HL-60 (cell line): ENCODE measurements at places on chromosomes 1 and 21.

DNA sequence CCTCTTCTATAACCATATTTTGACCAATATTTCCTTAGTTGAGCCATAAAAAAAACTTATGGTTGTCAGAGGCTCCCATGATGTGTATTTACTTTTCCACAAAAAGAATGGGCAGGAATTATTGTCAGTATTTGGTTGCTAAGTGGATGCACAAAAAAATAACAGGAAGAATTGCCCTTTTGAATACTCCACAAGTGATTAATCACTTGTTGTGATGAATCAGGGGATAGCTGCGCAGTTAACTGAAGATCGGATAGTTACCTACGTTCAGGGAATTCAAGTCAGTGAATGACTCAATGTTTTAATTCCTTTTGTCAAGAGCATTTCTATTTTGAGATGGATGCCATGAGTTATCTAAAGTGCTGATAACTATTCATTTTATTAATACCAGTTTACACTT is 785.2 kb upstream of the B3GALT2 start:
- no peak for DNase-seq

DNA sequence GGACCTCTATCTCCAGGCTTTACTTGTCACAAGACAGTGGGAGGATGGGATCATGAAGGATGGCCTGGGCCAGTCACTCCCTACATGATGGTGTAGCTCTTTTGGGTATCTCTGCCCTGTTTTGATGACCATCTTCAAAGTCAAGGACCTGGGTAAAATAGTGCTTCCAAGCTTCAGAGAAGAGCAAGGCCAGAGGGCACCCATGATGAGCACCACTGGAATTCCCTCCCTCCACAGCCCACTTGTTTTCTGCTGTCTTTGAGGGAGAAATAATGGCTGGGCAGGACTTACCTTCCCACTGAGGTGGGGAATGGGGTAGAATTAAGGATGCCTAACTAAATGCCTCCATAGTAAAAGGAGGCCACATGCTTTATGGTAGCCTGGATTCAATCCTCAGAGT is 165.7 kb downstream of the DHRS3 start:
- no peak for DNase-seq

DNA sequence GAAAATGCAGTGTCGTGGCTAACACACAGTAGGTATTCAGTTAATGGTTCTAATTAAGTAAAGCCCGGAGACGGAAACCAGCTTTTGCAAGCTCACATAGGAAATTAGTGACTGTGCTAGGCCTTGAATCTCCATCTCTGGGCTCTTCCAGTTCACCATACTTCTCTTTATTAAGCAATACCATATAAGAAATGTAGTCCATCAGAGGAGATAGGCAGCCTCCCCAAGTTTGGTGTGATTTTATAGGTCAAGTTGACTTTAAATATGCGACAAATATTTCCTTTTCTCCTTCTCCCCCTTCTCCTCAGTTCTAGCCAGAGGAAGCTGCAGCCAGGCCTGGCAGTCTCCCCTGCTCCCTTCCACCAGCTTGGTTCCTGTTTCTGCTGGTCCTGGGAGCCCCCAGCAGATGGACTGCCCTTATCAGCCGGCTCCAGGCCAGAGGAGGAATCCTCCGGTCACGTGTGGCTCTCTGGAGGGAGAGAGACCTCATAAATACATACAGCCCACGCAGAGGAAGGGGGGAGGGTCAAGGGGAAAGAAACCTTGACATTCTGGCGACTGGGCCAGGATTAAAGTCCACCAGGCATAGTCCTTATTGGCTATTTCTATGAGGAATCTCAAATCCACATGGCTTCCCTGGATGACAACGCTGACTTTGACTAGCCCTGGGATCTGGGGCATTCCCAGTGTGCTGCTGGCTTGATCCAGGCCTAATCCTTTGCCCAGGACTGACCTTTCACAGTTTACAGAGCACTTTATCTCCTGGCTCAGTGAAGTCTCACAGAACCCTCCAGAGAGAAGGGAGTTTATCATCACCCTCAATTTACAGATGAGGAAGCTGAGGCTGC is 115.1 kb upstream of the JUN start:
- DNase-seq = peak; percentile 55

DNA sequence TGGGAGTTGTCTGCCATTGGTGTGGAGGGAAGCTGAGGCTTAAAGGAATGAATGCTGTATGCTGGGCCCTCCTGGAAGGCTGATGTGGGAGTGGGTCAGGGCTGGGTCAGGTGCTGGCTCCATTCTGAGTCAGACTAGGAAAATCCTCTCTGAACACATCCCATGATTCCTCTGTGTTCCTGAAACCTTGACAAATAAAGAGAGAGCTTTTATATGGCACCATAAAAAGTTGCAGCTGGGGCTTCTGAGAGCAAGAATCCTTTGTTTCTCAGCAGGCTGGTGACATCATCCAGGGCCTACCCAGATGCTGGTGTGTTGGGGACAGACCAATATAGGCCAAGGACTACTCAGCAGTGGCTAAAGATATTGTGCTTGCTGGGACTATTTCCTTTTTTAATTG is 27.8 kb upstream of the NFASC start:
- no peak for DNase-seq

GRCh38 chr1:93658188-93658587 is 23.4 kb downstream of the BCAR3 start:
- no peak for DNase-seq

GRCh38 chr1:214438530-214438929 is 112.9 kb downstream of the PTPN14 start:
- no peak for DNase-seq

GRCh38 chr1:97986041-97987005 is 65.5 kb upstream of the DPYD start:
- no peak for DNase-seq

DNA sequence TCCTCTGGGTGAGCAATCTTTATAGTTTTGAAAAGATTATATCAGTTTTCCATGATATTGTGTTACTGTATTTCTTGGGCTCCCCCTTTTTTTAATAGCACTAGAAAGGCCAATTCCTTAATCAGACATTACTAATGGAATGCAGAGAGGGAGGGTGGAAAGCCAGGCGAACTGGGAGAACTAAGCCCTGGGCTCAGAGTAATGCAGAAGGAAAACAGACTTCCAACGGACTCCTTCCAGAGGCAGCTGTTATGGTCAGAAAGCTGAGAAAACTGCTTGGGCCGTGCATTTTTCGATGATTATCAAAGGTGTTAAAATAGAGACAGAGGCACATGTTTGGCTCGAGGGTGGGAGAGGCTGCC is 206.3 kb downstream of the FOXD2 start:
- DNase-seq = no peak

DNA sequence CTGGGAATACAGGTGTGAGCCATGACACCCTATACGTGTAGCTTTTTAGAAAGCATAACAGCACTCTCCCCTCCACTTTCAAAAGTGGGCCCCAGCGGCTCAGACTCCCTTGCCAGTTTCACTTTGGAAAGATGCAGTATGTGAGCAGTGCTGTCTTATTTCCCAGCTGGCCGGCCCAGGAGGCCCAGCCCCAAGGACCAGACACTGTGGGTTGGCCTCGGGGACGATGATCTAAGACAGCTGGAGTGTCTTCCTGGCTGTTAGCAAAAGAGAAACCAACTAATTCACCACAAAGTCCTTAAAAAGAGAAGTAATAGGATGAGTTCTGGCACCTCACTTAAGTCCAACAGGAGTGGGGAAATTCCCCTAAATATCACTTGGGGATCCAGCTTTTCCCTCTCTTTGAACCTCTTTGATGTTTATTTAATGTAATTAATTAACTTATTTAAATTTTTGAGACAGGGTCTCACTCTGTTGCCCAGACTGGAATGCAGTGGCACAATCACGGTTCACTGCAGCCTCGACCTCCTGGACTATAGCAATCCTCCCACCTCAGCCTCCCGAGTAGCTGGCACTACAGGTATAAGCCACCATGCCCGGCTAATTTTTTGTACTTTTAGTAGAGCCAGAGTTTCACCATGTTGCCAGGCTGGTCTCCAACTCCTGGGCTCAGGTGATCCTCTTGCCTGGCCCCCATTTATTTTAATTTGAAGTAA is 17.6 kb upstream of the CLIC4 start:
- no peak for DNase-seq

DNA sequence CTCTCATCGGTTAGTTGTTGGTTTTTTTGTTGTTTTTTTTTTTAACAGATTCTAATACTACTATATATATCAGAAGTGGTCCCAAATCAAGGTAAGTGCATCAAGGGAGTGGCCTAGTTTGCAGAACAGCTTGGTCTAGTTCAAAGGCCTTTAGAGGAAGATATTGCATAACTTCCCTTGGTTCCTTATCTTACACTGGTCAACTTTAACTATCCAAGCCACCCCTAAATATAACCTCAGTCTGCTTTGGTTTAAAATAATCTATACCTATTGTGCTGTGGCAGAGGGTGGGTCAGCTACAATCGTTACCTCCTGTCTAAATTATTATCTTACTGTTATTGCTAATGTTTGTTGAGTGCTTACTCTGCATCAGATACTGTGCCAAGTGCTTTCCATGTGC is 6.9 kb downstream of the S100A12 start:
- peak; percentile 55 for DNase-seq

DNA sequence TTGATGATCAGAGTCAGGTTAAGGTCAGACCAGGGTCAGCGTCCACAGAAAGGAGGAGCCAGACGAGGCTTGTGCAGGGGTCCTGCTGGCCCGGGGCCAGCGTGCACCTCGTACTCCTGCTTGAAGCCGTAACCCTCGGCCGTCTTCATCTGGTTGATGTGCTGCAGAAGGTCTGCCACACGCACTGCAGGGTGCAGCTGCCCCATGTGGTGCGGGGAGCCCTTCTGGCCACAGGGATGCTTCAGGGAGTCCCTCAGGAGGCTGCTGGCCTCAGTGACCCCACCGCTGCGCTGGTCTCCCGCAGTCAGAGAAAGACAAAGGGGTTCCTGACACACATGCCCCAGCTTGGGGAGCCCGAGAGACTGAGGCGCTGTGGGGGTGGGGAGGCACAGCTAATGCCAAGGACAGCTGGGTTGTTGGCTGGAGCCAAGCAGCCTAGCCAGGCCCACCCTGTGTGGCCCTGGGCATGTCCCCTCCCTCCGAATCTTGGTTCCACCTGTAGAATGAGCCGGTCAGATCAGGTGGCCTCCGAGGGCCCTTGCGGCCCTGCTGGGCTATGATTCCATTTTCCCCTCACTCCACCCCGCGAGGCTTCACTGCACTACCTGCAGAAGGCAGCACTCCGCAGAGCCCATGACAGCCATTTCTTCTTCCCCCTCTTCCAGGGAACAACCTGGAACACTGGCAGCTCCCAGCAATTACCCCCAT is 251.9 kb downstream of the PTPRU start:
- no peak for DNase-seq

DNA sequence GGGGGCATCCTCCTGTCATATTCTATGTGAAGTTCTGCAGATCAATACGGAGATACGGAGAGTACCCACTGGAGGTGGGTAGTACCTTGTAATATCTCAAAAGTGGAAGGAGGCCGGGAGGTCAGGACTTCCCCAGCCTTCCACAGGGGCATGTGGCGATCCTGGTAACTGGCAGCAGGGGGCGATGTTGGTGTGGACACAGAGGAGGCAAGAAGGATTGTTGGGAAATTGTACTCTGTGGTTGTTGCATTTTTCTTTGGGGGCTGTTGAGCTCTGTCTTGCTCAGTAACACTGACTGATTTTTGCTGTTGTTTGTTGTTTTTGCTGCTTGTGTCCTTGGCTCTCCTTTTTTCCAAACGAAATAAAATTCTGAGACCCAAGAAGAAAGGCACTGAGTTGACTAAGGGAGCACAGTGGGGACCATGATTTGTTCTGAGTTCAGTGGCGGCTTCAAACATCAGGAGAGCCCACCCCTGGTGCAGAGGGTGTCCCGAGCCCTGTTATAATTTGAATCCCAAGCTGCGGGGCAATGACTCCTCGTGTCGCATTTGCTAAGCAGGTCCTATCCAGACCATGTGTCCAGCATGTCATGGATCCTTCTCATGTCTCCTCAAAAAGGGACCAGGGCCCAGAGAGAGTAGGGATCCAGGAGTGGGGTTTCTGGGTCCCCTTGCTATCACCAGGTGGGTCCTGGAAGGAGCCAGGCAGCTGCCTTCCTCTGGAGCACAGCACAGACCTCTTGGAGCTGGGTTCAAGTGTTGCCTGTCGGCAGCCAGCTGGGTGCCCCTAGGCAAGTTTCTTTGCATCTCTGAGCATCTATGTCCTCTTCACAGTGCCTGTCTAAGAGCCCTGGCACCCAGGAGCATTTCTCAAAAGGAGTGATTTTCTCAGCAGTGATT is 22.8 kb downstream of the LHX4 start:
- peak; percentile 91 for DNase-seq

DNA sequence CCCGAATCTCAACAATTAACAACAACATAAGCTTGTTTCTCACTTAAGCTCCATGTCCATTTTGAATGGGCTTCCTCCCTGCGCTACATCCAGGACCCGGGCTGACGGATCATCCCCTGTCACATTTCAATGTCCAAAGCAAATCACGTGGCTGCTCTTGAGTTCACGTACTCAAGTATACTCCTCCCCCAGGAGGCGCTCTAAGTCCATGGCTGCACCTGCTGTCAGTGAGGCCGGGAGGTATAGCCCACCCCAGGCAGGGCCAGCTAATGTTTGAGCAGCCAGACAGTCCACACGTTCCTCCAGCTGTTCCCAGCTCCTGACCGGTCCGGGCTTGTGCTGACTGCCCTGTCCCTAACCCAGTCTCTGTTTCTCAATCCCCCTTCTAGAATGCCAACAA is 220.8 kb downstream of the SLC35F3 start:
- peak; percentile 44 for DNase-seq

DNA sequence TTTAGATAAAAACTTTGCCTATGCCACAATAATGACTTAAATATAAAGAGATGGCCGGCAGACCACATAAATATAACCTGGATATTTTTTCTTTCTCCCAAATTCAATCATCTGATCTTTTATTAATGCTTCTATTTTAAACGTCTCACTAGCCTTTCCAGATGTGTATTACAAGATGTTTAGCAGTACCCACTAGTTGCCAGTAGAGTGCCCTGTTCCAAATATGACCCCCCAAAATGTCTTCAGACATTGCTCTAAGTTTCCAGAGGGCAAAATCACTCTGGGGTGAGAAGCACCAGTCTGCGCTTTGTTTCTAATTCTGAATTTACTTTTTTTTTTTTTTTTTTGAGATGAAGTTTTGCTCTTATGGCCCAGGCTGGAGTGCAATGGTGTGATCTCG is 268.1 kb downstream of the GRIK1 start:
- DNase-seq = no peak

DNA sequence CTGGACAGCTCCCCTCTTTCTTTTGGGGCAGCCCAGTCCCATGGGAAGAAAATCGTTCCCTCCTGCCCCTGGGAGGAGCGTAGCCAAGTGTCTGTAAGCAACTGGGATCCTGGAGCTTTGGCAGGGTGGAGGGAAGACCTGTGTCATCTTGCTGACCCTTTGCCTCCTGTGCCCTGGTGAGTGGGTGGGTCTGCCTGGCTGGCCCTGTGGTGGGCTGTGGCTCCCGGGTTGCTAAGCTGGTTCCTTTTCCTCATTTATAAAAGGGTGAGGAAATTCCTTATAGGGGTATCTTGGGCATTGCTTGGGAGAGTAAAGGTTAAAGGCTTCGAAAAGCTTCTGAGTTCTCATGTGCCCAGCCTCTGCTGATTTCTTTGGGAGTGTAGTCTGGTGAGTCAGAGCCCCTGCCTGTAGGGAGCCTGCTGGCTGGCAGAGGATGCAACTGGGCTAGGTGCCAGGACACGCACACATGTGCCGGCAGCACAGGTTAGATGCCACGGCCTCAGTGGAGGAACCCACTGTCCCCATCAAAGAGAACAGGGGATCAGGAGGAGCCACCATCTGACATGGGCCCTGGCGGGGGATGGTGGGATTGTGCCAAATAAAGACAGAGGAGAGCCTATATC is 85.2 kb downstream of the ARHGEF10L start:
- DNase-seq = no peak
